ENCODE measurements at places on chromosomes 12 and 14. TPM values are rescaled to one million over a fixed set of nuclear protein-coding genes. Genes with fewer than 3 reads are reported as not detected.

DNA sequence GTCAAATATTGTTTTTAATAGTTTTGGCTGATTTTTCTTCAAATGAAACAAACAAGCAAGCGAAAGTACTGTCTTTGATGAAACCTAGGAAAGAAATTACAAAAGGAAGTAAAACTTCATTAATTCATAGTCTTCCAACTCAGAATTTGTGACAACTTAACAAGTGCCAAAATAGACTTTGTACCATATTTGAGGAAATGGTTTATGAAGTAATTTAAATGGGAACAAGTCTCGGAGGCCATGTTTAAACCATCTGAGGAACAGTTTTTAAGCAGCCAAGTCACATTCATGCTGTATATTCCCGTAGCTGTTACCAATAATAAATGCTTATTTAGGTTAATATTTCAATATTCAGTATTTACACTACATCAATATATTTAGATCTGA is 745 bp upstream of the ARHGDIB start:
- H3K27me3 ChIP-seq = no peaks in the 10 kb centered on the region
- H3K4me3 ChIP-seq = peak overlapping the region; percentile 76
- peak overlapping the region; percentile 81 for H3K27ac ChIP-seq

DNA sequence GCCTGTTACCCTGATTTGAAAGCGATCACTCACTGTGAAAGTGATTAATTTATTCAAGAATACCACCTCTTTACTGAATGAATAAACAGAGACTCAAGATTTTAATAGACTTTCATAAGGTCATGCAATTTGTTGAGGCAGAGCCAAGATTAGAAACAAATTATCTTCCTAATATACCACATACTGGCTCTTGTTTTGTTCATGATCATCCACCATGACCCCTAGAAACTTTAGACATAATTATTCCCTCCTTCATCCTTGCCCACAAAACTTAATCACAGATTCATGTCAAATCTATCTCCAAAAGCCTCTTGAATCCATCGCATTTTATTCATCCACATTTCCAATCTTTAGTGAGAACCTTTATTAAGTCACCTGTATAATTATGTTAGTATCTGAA is 152.3 kb downstream of the ATXN7L3B start:
- DNase-seq = no peak
- H3K36me3 ChIP-seq = no peaks in the 10 kb centered on the region
- no peak overlapping the region for H3K4me3 ChIP-seq
- H3K27ac ChIP-seq = no peak overlapping the region
- H3K27me3 ChIP-seq = no peaks in the 10 kb centered on the region

- H3K27me3 ChIP-seq = no peaks in the 10 kb centered on the region
- no peak overlapping the region for H3K27ac ChIP-seq
- no peak for DNase-seq
- no peak overlapping the region for H3K4me3 ChIP-seq
These were observed 115.7 kb upstream of the PRMT8 start for GRCh38 chr12:3375326-3375725.

- peaks cover 4% of the 10 kb centered on the region for H3K4me1 ChIP-seq
- no peaks in the 10 kb centered on the region for H3K36me3 ChIP-seq
- H3K27ac ChIP-seq = no peak overlapping the region
- H3K4me3 ChIP-seq = no peak overlapping the region
- H3K27me3 ChIP-seq = peaks cover 13% of the 10 kb centered on the region
These were observed 14.6 kb upstream of the FBXO34 start for GRCh38 chr14:55256586-55256985.

GRCh38 chr14:50542941-50543418 is 10.6 kb upstream of the MAP4K5 start:
- H3K4me1 ChIP-seq = no peaks in the 10 kb centered on the region
- H3K27ac ChIP-seq = peak overlapping the region; percentile 48
- peak; percentile 51 for DNase-seq

DNA sequence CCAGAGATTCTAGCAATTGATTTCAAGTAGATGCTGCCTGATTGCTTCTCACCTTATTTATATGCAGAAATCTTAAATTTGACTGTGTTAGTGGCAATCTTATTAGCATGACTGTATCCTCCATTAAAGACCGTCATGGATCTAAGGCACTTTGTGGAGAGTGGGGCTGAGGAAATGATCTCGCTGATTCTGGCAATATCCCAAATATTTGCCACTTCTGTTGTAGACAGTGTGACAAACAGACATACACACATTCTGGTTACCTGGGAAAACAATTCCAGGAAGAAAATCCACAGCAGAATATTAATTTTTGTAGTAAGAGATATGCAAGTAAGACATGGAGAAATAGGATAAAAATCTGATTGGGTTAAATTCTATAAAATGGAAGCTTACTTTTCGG is 269.0 kb upstream of the G2E3 start:
- H3K27ac ChIP-seq = no peak overlapping the region
- no peak for DNase-seq
- H3K27me3 ChIP-seq = no peaks in the 10 kb centered on the region
- no peak overlapping the region for H3K4me3 ChIP-seq
- H3K36me3 ChIP-seq = no peaks in the 10 kb centered on the region

- no peak overlapping the region for H3K4me3 ChIP-seq
- DNase-seq = no peak
- no peak overlapping the region for H3K27ac ChIP-seq
- no peaks in the 10 kb centered on the region for H3K27me3 ChIP-seq
These were observed 30.8 kb downstream of the LGMN start for GRCh38 chr14:92717571-92718042.

DNA sequence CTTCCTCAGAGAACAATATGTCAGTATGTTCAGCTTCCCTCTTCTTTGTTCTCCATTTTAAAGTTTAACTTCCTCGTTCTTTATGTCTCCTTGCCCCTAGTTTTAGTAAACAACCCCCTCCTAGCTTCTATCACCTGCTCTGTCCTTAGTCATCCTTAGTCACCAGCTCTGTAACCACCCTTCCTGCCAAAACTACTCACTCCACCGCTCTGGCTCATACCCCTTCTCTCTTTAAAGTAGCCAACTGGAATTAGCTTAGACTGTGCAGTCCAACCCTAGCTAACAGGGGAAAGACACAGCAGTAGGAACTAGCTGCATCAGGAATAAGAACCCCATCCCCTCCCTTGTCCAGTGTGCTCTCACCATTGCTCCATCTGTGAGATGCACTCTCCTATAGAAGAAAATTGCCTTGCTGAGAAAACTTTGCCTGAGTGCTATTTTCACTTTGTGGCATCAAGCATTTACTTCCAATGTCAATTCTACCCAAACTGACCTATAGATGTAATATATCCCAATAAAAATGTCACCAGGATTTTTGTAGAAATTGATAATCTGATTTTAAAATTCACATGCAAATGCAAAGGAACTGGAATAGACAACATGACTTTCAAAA is 603.2 kb downstream of the C12orf50 start:
- H3K27me3 ChIP-seq = no peaks in the 10 kb centered on the region
- H3K4me3 ChIP-seq = no peak overlapping the region
- peaks cover 7% of the 10 kb centered on the region for H3K36me3 ChIP-seq
- DNase-seq = no peak
- H3K4me1 ChIP-seq = peaks cover 6% of the 10 kb centered on the region

DNA sequence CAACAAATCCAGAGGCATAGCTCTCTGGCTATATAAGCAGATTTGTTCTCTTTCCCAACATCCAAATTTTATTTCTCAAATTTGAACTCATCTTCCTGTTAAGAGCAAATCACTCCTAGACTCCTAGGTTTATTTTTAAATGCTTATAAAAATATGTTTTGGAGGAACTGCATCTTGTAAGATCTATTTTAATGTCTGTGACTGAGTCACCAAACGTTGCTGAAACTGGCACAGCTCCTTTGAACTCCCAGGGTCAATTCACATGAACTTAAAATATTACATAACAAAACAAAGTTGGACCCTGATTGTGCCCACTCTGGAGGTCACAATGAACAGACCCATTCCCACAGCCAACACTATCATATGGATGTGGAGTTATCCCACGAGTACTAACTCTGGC is 23.9 kb downstream of the ANAPC7 start:
- no peaks in the 10 kb centered on the region for H3K27me3 ChIP-seq
- DNase-seq = no peak

- H3K4me3 ChIP-seq = no peak overlapping the region
- no peaks in the 10 kb centered on the region for H3K36me3 ChIP-seq
- H3K27ac ChIP-seq = no peak overlapping the region
- no peak for DNase-seq
- no peaks in the 10 kb centered on the region for H3K27me3 ChIP-seq
- H3K4me1 ChIP-seq = no peaks in the 10 kb centered on the region
These were observed 21.7 kb upstream of the GARIN2 start for GRCh38 chr14:67167420-67168109.

GRCh38 chr12:117818400-117818799 is 150.4 kb downstream of the KSR2 start:
- H3K4me3 ChIP-seq = no peak overlapping the region
- no peak overlapping the region for H3K27ac ChIP-seq
- H3K4me1 ChIP-seq = no peaks in the 10 kb centered on the region
- no peaks in the 10 kb centered on the region for H3K36me3 ChIP-seq

- no peak overlapping the region for H3K27ac ChIP-seq
- DNase-seq = no peak
- H3K4me1 ChIP-seq = no peaks in the 10 kb centered on the region
- no peak overlapping the region for H3K4me3 ChIP-seq
- H3K36me3 ChIP-seq = no peaks in the 10 kb centered on the region
These were observed 7.0 kb downstream of the KRT1 start for GRCh38 chr12:52673217-52673616.

- no peak for DNase-seq
- H3K4me1 ChIP-seq = no peaks in the 10 kb centered on the region
- no peaks in the 10 kb centered on the region for H3K36me3 ChIP-seq
- H3K4me3 ChIP-seq = no peak overlapping the region
These were observed 23.4 kb upstream of the ATXN7L3B start for GRCh38 chr12:74514098-74514872.

GRCh38 chr12:52055731-52056711 is 4.8 kb downstream of the NR4A1 start:
- no peaks in the 10 kb centered on the region for H3K27me3 ChIP-seq
- H3K4me3 ChIP-seq = no peak overlapping the region
- no peak for DNase-seq
- H3K27ac ChIP-seq = no peak overlapping the region
- H3K36me3 ChIP-seq = no peaks in the 10 kb centered on the region
- peaks cover 14% of the 10 kb centered on the region for H3K4me1 ChIP-seq

DNA sequence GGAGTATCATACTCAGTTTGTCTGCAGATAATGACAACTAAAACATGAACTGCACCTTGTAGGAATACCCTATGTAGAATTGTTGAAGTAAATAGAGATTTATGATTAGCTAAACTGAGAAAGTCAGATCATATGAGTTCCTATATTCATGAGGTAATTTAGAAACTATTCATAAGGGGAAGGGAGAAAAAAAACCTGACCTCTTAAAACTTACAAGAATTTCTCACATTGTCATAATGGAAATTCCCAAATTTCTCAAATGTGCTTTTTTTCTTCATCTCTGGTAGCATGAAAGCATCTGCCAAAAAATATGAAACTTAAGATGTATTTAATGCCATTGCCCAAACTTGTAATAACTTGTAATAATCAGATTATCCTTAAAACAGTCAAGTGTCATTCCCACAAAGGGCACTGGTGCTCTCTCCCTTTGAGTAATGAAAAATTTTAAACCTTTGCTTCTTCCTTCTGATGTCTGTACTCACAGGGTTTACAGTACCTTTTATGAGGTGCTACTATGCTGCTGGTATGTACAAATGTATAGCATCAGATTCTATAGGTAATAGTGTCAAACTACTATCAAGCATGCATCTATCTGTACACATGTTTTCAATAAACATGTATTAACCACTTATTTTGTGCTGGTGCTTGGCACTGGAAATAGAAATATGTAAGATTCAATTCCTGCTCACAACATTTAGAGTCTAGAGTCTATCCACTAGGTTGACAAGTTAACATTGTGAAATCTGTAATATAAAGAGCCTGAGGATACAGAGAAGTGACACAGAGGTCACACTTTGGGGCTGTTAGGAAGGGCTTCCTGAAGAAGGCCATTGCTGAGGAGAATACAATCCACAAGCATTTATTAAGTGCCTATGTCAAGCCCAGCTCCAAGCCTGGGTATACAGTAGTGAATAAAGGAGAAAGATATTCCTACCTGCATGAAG is 17.4 kb upstream of the DRAM1 start:
- H3K27me3 ChIP-seq = no peaks in the 10 kb centered on the region
- DNase-seq = no peak
- peak overlapping the region; percentile 61 for H3K27ac ChIP-seq

DNA sequence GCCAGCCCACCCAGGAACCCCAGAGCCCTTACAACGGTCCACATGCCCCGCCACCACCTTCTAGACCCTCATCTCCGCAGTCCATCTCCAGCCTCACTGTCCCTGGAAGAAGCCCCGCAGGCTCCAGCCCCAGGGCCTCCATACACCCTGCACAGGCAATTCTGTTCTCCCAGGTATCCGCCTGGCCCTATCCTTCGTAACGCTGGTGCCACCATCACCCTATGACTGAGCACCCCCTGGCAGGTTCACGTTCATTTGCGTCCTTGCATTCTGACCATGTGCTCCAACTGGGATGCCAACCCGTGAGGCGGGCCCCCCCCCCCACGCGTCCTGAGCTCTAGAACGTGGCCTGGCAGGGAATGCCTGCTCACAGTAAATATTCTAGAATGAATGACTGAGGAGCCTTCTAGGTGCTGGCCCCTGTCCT is 675 bp upstream of the SCARB1 start:
- no peaks in the 10 kb centered on the region for H3K27me3 ChIP-seq
- H3K4me3 ChIP-seq = no peak overlapping the region
- no peaks in the 10 kb centered on the region for H3K36me3 ChIP-seq
- DNase-seq = no peak
- H3K4me1 ChIP-seq = peaks cover 25% of the 10 kb centered on the region

- H3K27me3 ChIP-seq = no peaks in the 10 kb centered on the region
- no peaks in the 10 kb centered on the region for H3K4me1 ChIP-seq
- peak overlapping the region; percentile 83 for H3K27ac ChIP-seq
- no peak overlapping the region for H3K4me3 ChIP-seq
- H3K36me3 ChIP-seq = no peaks in the 10 kb centered on the region
- DNase-seq = peak; percentile 67
These were observed 63.3 kb downstream of the ERC1 start for GRCh38 chr12:1054117-1054870.

DNA sequence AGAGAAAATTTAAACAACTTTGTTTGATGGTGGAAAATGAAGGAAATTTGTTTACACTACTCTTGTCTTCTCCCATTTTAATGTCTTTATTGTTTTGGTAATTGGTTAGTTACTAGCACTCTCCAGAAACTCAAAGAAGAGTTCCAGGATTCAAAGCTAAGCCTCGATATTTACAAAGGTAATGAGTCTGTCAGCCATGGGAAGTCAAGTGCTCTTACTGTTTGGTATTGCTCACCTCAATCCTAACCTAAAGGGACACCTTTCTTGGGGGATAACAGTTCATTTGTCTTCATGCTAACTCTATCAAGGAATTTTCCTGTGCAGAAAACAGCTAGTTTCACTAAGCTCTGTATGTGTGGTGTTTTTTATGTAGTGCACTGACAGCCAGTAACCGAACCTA is 222.9 kb upstream of the LMO3 start:
- H3K27ac ChIP-seq = no peak overlapping the region
- H3K36me3 ChIP-seq = no peaks in the 10 kb centered on the region
- no peaks in the 10 kb centered on the region for H3K4me1 ChIP-seq
- H3K27me3 ChIP-seq = no peaks in the 10 kb centered on the region
- DNase-seq = no peak
- no peak overlapping the region for H3K4me3 ChIP-seq

GRCh38 chr12:104462931-104463339 is 6.2 kb downstream of the CHST11 start:
- H3K4me3 ChIP-seq = no peak overlapping the region
- no peaks in the 10 kb centered on the region for H3K4me1 ChIP-seq
- H3K36me3 ChIP-seq = no peaks in the 10 kb centered on the region
- DNase-seq = no peak
- no peaks in the 10 kb centered on the region for H3K27me3 ChIP-seq

Gene BEGAIN
- 4.4 TPM for polyA plus RNA-seq

Gene NID2
- 15.9 TPM for polyA plus RNA-seq

Gene LRRC9
- polyA plus RNA-seq = not detected

Gene SERPINA12
- polyA plus RNA-seq = not detected

Gene OTUB2
- 1.4 TPM for polyA plus RNA-seq

Gene KRT6A
- not detected for polyA plus RNA-seq

Gene RPS6KL1
- polyA plus RNA-seq = 4.4 TPM

Data from SK-N-SH (cell line).